ENCODE measurements at places on chromosomes 4 and X.
A peak's percentile ranks its signal among the peaks of the same experiment; 100 is the strongest.

- DNase-seq: no peak
These were observed 63.8 kb upstream of the ATOH1 start for GRCh38 chr4:93764639-93765246.

- no peak for DNase-seq
These were observed 14.2 kb downstream of the RNF175 start for GRCh38 chr4:153745651-153746050.

GRCh38 chr4:147340591-147341120, 140.2 kb upstream of the EDNRA start:
- no peak for DNase-seq

GRCh38 chrX:44225667-44226066, 117.8 kb downstream of the EFHC2 start:
- DNase-seq: no peak

- no peak for DNase-seq
These were observed 47.3 kb upstream of the FAM9A start for GRCh38 chrX:8848441-8848840.

DNA sequence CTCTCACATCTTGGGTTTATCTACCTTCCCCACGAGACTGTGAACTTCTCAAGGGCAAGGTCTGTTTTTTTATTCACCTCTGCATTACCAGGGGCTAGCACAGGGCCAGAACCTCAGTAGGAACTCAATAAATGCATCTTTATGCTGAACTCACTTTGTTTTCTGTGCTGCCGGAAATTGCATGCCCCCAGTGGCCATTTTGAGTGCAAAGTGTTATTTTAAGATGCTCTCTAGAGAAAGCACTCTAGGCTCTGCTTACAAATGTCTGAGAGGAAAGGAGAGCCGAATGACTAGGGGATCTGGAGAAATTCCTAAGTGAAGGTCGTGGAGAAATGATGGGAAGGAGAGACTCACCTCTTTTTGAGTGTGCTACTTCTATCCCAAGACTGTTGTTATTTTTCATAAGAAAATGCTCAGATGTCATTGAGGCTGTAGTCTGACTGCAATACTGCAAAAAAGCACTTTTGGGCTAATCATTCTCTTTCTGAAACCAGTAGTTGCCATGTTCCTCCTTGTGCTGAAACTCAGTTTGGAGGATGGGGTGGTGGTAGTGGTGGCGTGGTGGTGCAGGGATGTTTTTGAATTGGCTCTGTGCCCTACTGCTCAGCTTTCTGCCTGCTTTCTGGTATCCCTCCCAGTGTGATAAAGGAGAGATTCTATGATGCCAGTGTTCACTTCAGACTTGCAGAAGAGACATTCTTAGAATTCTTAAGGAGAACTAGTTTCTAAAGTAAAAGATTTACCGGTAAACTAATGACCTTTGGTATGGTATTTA, 41.3 kb downstream of the DOCK11 start:
- DNase-seq: no peak

- no peak for DNase-seq
These were observed 111.0 kb downstream of the ASB9 start for GRCh38 chrX:15158736-15159406.

DNA sequence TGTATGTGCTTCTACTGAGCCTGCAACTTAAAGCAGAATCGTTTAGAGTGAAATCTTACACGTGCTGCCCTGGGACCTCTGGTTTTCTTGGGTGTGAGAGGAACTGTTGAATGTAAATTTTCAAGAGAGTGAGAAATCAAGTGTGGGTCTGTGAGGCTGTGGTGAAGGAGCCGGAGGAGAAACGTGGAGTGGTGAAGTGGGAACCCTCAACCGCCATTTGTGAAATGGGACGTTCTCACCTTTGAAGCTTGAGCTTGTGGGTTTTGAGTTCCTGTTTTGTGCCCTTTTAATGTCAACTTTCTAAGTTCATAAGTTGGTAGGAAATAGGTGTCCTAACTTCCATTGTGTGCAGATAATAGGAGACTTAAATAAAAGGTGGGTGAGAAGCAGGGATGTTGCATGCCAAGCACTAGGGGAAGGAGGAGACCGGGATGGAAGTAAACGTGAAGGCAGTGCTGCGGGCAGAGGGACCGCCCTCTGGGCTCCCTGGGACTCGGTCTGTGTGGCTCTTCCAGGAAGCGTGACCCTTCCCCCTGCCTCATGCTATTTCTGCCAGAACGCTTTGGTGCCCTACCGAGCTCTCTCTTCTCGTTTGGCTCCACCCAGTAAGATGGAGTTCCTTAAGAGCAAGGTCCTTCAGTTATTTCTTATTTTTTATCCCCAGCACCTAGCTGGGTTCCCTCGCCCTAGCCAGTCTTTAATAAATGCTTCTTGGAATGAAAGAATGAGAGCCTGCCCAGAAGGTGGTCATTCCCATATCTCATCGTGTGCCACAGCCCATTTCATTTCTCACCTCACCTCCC, 56.0 kb downstream of the TMEM131L start:
- DNase-seq: no peak

DNA sequence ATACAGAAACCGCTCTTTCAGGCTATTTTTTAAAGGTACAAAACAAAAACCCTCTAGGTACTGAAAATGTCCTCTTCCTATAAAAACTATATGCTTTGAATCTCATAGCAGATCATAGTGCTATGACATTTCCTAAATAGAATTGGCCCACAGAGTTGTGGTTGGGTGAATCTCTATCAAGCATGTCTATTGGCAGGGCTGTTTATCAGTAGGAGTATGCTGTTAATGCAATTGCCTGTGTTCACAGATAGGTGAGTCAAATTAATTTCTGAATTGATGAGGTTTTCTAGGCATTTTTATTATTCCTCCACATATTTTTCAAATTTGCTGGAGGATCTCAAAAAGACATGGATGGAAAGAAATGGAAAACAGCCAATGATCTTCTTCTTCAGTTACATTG, 73.9 kb downstream of the QRFPR start:
- DNase-seq: no peak

DNA sequence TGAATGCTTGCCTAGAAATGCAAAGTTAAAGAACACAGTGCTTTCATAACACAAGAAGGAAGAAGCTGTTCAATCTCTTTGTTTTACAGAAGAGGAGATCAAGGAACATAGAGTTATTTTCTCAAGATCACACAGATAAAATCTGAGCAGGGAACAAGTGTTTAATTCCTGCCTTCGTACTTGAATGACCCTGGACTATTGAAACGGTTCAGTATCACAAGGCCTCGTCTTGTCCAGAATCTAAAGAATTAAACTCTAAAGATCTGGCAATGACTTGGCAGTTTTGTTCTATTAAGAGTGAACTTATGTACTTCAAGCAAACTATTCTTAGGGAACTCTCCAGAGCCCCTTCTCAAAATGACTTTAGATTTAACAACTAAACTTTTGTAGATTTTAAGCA, 97.7 kb downstream of the ANXA5 start:
- DNase-seq: no peak

- DNase-seq: no peak
These were observed 9.3 kb downstream of the FGFBP2 start for GRCh38 chr4:15953625-15954024.

GRCh38 chr4:86961605-86962295, 26.9 kb downstream of the AFF1 start:
- DNase-seq: no peak

- DNase-seq: peak; percentile 89
These were observed 10.5 kb downstream of the PTTG2 start for GRCh38 chr4:37970702-37971101.

DNA sequence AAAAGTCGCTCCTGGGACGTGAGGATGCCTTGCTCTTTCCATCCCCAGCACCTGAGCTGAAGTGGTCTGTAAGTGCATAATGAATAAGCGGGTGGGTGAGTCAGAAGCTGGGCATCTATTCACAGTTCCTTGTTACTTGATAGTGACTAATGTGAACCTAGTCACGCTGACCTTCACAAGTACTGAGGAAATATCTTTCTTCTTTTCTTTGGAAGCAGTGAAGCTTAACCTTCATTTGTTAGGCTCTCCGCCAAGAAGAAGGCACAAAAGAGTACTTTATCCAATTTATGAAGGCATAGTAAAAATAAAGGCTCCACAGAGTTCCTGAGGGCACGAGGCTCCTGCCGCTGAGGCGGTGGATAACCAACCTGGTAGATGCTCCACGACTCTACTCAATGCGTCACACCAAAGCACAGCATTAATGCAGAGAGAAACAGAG, 475.7 kb upstream of the SLIT2 start:
- no peak for DNase-seq

GRCh38 chr4:185839194-185839712, 27.3 kb upstream of the SORBS2 start:
- DNase-seq: no peak

DNA sequence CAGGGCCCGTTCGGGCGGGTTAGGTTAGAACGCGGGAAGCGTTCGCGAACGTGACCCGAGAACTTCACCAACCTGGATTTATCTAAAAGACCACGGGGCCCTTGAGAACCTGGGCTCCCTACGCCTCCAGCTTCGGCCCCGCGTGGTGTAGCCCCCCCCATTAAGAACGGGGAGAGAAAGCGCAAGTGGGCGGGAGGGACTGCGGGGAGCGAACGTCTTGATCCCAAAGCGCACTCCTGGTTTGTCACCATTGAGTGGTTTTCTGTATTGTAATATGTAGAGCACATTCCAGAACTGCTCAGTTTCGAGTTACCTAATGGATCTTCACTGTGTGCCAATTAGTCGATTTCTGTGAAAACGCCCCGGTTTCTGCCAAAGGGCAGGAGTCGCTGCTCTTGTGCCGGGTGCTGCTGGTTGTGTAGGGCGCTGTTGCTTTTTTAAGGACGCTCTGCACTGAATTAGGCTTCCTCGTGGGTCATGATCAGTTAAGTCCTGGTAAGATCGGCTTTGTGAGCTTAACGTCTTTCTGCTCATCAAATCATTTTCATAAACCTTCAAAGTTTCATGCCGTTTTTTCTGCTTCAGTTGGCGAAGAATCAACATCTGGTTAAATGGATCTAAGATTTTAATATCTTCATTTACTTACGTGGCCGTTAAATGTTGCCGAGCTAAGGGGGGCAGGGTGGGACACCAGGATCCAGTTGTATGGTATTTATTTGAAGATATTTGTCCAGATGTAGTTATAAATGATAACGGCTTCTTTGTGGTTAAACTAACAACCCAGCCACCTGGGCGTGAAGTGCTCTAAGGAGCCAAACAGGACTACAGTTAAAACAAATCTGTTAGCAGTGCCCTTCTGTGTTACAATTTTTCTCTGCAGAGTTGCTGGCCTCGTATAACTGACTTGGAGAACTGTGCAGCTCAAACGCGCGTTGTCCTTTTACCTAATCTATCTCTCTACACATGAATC, 809 bp downstream of the MND1 start:
- DNase-seq: peak; percentile 70

DNA sequence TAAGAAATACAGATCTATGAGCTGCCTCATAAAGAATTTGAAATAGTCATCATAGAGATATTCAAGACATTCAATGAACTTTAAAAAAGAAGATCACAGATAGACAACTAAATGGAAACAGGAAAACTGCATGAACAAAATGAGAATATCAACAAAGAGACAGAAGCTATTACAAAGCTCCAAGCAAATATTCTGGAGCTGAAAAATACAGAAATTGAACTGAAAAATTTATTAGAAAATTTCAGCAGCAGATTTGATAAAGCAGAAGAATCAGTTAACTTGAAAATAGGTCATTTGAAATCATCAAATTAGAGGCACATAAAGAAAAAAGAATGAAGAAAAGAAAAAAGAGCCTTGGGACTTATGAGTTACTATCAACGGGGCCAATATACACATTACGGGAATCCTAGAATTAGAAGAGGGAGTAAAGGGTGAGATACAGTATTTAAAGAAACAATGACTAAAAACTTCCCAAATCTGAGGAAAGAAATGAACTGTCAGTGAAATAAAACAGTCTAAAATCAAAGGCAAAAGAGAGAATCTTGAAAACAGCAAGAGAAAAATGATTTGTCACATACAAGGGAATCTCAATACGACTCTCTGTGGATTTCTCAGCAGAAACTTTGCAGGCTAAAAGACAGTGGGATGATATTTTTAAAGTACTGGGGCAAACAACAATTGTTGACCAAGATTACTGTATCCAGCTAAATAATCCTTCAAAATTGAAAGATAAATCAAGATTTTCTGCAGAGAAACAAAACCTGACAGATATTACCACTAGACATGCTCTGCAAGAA, 641.6 kb downstream of the ANKRD50 start:
- no peak for DNase-seq

- peak; percentile 14 for DNase-seq
These were observed 29.7 kb downstream of the CPLX1 start for GRCh38 chr4:796206-796605.

DNA sequence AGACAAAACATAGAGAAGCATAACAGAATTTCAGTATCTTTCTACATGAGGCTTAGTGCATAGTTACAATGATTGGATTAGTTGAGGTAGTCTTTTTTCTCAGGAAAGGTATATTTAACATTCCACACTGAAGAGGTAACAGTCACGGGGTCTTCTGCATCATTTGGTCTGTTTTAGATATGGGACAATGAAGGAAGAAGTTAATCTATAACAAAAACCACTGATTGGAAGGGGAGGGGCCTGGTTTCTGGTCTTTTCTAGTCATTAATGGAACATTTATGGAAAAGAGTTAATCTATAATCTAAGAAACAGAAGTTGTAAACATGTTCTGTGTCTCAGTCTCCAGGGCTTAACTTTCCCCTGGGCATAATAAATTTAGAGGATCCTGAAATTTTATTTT, 37.3 kb upstream of the HPSE start:
- no peak for DNase-seq

GRCh38 chr4:130090427-130090826, 994.5 kb downstream of the C4orf33 start:
- DNase-seq: peak; percentile 56

DNA sequence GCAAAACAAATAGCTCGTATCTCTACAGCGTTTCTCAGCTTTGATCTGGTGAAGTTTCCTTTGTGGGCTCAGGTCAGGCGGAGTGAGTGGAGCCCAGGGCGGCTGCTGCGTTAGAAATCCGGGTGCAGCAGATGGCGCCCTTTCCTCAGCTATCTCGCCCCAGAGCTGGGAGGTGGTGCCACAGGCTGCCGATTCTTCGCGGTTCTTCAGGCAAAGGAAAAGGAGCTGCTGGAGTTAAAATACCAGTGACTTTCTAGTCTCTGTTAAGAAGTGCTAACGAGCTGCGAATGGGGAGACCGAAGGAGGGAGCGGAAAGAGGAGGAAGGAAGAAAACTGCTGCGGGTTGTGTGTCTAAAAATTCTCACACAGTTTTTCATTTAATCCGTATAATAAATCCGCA, 114.6 kb downstream of the CPE start:
- peak; percentile 78 for DNase-seq

All from Right ventricle myocardium inferior (tissue), 1 donor.